ENCODE measurements at places on chromosomes 11 and 22.
A peak's percentile ranks its signal among the peaks of the same experiment; 100 is the strongest.

DNA sequence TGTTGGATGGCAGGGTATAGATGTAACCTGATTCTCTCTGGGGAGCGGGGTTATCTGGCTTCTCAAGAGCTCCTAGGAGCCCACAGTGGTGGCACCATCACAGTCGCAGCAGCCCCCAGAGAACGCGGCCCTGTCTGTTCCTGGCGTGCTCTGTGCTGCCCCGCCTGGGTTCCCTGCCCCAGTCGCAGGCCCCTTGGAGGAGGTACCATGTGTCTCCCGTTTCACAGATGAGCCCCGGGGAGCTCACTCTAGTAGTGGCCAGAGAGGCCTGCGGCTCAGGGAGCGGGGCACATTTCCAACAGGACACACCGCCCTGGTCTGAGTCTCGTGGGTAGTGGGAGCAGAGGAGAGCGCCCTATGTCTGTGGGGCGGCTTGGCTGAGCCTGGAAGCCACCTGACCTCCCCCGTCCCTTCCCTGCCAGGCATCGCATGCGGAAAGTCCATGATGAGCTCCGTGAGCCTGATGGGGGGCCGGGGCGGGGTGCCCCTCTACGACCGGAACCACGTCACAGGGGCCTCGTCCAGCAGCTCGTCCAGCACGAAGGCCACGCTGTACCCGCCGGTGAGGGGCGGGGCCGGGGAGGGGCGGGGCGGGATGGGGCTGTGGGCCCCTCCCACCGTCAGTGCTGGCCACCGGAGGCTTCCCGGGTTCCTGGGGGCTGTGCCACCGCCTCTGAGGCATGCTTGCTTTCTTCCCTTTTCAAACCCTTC is 21.0 kb upstream of the PPP6R3 start:
- DNase-seq: no peak

GRCh38 chr11:129973068-129973467 is 29.6 kb downstream of the PRDM10 start:
- DNase-seq: no peak

- DNase-seq: no peak
These were observed 375.3 kb downstream of the LUZP2 start for GRCh38 chr11:24872186-24872585.

DNA sequence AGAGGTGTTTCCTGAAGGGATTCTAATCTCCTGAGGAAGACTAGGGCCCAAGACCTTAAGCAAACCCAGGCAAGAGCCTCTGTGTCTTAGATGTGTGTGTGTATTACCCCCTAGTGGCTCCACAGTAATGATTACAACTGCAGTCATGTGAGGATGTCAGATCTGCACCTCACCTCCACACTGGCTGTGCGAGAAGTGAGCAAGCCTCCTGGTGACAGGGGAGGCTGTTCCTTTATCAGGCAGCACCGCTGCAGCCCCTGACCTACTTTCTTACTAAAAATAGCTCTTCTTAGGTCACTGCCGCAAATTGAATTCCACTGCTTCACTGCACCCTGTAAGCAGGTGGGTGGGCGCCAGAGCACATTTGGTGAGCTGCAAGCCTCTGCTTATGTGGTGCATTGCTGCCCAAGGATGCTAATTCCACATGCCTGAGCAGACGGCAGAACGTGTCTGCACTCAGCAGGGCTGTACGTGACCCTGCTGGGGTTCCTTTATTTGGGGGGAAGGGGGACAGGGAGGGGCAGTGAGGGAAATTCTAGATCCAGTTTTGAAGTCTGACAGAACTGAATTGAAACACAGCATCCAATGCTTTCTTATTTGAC is 112.4 kb downstream of the KCNC1 start:
- DNase-seq: no peak

DNA sequence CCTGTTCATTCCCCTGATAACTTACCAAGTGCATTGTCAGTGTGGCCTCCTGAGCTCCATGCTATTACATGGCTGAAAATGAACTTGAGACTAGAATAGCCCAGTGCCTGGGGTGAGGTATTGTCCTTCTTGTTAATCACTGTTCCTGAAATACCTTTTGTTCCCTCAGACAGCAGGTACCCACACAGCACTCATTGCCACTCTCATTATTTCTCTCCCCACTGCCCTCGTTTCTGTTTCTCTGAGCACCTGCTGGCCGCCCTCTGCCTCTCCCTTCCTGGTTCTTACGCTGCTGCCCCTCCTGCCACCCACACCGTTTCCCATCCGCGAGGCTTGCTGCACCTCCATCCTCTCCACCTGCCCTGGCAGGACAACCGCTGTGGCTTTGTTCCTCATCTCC is 36.9 kb upstream of the RAB1B start:
- no peak for DNase-seq

- DNase-seq: no peak
These were observed 166.0 kb upstream of the RASSF10 start for GRCh38 chr11:12842933-12843636.

- DNase-seq: no peak
These were observed 83.7 kb downstream of the IGLL1 start for GRCh38 chr22:23496445-23496833.

DNA sequence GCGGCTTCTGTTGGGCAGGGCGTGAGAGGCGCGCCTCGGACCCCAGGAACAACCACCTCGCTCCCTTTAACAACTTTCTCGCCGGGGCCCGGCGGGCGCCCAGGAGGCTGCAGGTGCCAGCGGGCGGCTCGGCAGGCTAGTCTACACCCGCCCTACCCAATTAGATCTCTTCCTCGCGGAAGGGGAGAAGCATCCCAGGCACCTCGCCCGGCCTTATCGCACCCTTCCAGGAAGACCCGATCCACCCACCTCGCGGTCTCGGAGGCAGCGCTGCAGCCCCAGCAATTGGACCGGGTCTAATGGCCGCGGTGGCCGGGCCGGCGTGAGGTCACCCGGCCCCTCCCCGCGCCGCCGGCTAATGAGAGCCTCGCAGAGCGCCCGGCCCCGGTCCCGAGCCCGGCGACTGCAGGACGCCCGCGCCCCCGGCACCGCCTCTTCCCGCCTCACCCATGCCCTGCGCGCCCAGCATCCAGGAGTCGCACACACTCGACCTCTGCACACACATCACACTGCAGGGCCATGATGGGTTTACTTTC is at the start of gene PLAAT3:
Gene PLAAT3, minus strand, starts transcription at position 298 of the 536 bp plus-strand sequence. CDS start 419 bp downstream, outside the sequence.
- DNase-seq: peak; percentile 9

- DNase-seq: no peak
These were observed 122.3 kb downstream of the BRD1 start for GRCh38 chr22:49705216-49705971.

DNA sequence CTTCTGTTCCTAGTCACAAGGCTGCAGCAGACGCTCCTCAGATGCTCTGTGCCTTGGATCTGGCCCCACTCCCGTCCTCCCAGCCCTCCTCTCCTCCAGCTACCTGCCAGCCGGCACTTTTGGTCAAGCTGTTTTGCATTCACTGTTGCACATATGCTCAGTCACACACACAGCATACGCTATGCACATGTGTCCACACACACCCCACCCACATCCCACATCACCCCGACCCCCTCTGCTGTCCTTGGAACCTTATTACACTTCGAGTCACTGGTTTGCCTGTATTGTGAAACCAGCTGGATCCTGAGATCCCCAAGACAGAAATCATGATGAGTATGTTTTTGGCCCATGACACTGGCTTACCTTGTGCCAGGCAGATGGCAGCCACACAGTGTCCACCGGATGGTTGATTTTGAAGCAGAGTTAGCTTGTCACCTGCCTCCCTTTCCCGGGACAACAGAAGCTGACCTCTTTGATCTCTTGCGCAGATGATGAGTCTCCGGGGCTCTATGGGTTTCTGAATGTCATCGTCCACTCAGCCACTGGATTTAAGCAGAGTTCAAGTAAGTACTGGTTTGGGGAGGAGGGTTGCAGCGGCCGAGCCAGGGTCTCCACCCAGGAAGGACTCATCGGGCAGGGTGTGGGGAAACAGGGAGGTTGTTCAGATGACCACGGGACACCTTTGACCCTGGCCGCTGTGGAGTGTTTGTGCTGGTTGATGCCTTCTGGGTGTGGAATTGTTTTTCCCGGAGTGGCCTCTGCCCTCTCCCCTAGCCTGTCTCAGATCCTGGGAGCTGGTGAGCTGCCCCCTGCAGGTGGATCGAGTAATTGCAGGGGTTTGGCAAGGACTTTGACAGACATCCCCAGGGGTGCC is 109.8 kb downstream of the BCR start:
- DNase-seq: peak; percentile 36

GRCh38 chr11:61828379-61828628 is 204 bp downstream of the FADS2 start:
- DNase-seq: no peak

GRCh38 chr11:115941481-115941993 is 437.3 kb upstream of the CADM1 start:
- DNase-seq: no peak

DNA sequence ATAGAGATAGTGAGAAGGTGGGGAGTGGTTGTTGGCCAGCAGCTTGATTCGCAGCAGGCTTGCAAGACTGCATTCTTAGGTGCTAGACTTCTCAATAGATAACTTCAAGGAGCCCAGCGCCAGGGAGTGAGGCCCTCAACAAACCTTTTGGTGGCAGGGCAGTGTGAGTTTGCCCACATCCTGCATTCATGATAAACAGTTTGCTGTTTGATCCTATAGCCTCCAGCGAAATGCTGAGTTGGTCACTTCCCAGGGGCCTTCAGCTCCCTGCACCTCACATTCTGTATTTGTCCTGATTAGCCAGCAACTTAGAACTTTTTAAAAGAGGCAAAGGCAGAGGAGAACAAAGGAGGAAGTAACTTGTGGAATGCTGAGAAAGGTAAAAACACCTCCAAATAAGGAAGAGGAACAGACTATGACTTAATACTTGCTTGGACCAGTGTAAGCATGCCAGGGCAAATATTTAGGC is 25.1 kb downstream of the OR10A6 start:
- DNase-seq: no peak

DNA sequence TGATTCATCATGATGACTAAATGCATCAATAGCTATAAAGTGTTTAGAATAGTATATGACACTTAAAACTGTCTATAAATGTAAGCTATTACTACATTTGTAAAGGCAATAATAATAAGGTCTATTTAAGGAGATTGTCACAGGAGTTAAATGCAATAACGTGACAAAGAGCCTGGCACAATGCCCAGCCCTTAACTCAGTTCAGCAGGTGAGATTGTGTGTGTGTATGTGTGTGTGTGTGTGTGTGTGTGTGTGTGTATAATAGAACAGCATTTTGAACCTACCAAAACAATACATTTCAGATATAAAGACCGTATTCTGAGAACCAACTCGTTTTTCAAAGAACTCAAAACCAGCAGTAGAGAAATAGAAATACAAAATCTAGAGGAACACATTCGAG is 177.5 kb downstream of the MYO18B start:
- DNase-seq: no peak

DNA sequence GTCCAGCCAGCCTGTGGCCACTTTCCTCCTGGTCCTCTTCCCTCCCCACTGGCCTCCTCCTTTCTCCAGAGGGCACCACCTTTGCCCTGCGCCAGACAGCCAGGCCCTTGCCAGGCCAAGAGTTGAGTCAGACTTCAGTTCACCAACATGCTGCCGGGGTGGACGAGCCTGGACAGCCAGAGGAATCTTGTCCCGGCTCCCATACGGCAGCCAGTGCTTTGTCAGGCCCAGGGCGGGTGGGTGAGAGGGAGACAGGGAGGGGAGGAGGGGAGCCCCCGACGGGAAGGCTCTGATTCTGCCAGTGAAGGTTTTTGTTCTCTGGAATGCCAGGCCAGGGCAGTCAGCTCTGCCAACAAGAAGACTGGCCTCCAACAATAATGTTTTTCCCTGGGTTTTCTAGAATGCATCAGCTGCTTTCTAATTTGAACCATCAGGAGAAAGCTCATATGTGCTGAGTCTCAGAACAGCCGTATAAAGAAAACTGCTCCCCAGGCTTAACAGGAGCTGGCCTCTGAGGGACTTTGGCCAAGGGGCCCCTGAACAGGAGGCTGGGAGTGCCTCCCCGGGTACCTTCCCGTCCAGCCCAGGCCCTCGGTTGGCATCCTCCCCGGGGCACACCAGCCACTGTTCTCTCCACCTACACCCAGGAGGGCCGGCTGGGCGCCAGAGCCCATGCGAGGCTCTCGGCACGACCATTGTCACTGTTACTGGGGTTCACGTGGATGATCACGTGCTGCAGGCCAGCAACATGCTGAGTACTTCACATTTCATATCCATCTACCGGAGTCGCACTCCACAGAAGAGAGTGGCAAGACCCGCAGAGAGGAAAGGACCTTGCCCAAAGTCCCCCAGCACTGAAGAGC is 28.6 kb downstream of the LIF start:
- DNase-seq: no peak

Measured in central memory CD4-positive, alpha-beta T cell (primary cell).